ENCODE measurements at places on chromosomes 6 and 20. TPM values are rescaled to one million over a fixed set of nuclear protein-coding genes. Genes with fewer than 3 reads are reported as not detected.

Gene HSPA1L
- 0.89 TPM for total RNA-seq

Gene CD93
- total RNA-seq: 1.00 TPM

Gene SRSF12
- 0.11 TPM for total RNA-seq

Gene EPPIN
- not detected for total RNA-seq

Gene B3GAT2
- total RNA-seq: under 0.01 TPM

Gene OR2H2
- total RNA-seq: not detected

Gene NOX3
- total RNA-seq: not detected

Gene PAK5
- total RNA-seq: not detected

Gene PANK2
- total RNA-seq: 68.6 TPM

Measured in uterine smooth muscle cell (primary cell).